ENCODE measurements at places on chromosomes 7 and 10.

- no peak for DNase-seq
Measured at GRCh38 chr10:101218351-101219138, 10.7 kb downstream of the LBX1 start.

- DNase-seq: peak; percentile 36
Measured at GRCh38 chr10:104246976-104247375, 7.7 kb upstream of the GSTO1 start.

DNA sequence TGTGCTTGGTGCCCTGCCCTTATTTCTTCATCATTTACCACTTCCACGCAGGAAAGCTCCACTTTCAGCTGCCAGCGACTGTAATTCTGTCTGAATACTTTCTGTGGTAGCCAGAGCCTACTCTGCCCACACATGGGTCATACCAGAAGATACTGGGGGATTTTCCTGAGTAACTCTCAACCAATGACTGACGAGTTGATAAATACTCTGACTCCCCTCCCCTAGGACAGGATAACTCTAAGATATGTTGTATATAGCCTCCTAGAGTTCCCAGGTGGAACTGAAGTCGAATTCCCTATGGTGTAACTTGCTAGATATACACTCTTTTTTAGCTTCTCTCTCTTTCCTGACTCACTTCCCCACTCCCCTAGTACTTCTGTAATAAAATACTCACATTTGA, 29.8 kb downstream of the SEM1 start:
- no peak for DNase-seq

DNA sequence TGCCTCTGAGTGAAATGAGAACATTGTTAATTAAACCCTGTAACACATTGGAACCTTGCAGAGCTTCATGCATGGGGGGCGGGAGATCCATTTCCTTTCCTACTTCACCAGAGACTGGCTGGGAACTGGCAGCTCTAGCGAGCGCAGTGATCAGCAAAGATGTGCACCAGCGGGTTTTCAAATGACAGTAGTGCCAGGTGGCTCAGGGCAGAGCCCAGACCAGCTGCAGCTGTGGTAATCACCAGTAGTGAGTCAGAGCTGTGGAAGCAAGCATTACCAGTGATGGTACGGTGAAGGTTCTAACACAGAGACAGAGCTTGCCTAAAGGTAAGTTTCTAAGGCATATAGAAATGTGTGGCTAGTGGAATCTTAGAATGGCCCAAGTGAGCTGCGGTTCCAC, 1009.7 kb upstream of the CELF2 start:
- DNase-seq: no peak

DNA sequence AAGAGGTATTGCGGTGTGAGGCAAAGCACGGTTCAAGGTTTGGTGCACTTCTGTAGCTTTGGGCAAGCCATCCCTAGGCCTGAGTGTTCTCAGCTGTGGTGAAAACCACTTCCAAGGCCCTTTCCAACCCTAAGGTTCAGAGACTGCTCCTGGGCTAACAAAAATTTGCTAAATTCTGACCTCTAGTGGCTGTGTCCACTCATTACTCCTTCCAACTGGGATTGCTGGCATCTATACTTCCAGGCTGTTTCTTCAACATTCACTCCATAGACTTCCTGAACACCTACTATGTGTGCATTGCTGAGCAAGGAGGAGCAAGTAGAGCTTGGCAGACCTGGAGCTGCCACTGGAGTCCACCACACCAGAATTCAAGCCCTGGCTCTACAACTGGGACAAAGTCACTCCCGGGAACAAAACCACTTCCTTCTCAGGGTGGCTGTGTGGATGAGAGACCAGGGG, 29.3 kb upstream of the SH3PXD2A start:
- peak; percentile 43 for DNase-seq

- no peak for DNase-seq
Measured at GRCh38 chr10:78474743-78475142, 441.1 kb downstream of the RPS24 start.

GRCh38 chr10:1557081-1557480, 180.2 kb downstream of the ADARB2 start:
- no peak for DNase-seq

GRCh38 chr10:69428165-69428564, 11.4 kb upstream of the TACR2 start:
- DNase-seq: no peak

DNA sequence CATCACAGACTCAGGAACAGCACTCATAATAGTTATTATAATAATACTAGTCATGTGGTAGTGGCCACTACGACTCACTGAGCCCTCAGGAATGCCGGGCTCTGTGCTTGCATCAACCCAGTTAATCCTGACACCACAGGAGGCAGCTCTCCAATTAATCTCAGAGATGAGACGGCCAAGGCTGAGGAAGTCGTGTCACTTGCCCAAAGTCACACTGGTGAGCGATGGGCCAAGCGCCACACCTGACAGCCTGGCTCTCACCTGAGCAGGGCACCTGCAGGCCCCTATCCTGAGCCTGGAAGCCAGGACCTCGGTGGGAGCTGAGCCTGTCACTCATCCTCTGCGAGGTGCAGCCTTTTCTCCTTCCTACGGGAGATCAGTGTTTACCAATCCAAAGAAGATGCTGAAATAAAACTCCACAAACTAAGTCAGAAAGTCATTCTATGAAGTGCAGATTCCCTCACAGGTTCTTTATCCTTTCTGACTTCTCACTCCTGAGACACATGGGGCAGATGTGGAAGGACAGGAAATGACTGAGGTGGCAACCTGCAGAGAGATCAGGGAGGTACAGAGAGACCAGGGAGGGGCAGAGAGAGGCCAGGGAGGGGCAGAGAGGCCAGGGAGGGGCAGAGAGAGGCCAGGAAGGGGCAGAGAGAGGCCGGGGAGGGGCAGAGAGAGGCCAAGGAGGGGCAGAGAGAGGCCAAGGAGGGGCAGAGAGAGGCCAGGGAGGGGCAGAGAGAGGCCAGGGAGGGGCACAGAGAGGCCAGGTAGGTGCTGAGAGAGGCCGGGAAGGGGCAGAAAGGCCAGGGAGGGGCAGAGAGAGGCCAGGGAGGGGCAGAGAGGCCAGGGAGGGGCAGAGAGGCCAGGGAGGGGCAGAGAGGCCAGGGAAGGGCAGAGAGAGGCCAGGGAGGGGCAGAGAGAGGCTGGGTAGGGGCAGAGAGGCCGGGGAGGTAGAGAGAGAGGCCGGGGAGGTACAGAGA, 38.5 kb downstream of the VIPR2 start:
- no peak for DNase-seq

GRCh38 chr7:116209561-116210070, 723 bp upstream of the TES start:
- DNase-seq: no peak

GRCh38 chr10:99768556-99768955, 13.9 kb upstream of the ABCC2 start:
- DNase-seq: no peak

DNA sequence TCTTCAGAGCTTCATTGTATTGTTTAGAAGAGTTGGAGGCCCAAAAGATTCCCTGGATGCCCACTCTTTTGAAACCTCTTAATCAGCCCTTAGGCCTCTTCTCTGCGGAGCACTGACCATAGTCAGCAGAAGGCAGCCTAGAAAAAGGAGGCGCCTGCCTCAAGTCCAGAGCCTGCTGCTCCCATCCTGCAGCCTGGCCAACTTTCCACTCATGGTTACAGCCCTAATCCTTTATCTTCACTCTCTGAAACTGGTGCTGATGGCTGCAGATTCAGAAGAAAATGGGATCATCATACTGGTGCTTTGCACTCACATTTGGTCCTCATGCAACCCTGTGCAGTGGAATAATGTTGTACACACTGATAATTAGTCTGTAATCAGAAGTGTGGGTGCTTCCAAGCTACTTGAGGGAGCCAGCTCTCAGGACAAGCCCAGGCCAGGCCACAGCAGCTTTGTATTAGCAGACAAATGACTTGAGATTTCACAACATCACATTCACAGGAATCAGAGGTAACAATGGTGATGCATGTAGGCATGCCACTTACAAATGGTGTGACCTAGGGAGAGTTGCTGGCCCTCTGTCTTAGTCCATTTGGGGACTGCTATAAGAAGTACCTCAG, 272.9 kb downstream of the GALNT17 start:
- DNase-seq: no peak

DNA sequence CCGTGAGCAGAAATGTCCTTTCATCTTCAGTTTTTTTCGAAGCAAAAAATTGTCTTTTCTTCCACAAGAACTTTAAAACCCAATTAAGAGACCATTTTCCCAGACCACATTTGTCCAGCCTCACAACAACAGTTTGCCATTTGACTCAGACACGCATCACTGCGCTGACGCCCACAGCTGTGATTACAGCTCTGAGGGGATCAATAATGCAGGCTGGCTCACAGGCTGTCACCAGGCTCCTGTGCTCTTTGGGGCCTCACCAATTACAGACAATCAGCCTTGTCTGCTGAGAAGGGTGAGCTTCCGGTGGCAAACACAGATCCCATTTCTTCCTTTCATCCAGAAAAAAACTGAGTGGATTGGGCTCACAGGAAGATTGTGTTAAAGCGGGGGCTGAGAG, 33.3 kb downstream of the DDC start:
- no peak for DNase-seq

GRCh38 chr10:90741926-90742565, 115.8 kb downstream of the HTR7 start:
- peak; percentile 67 for DNase-seq

GRCh38 chr10:31953080-31953479, 24.4 kb upstream of the ARHGAP12 start:
- DNase-seq: no peak

- no peak for DNase-seq
Measured at GRCh38 chr7:153567426-153567825, 484.8 kb upstream of the DPP6 start.

DNA sequence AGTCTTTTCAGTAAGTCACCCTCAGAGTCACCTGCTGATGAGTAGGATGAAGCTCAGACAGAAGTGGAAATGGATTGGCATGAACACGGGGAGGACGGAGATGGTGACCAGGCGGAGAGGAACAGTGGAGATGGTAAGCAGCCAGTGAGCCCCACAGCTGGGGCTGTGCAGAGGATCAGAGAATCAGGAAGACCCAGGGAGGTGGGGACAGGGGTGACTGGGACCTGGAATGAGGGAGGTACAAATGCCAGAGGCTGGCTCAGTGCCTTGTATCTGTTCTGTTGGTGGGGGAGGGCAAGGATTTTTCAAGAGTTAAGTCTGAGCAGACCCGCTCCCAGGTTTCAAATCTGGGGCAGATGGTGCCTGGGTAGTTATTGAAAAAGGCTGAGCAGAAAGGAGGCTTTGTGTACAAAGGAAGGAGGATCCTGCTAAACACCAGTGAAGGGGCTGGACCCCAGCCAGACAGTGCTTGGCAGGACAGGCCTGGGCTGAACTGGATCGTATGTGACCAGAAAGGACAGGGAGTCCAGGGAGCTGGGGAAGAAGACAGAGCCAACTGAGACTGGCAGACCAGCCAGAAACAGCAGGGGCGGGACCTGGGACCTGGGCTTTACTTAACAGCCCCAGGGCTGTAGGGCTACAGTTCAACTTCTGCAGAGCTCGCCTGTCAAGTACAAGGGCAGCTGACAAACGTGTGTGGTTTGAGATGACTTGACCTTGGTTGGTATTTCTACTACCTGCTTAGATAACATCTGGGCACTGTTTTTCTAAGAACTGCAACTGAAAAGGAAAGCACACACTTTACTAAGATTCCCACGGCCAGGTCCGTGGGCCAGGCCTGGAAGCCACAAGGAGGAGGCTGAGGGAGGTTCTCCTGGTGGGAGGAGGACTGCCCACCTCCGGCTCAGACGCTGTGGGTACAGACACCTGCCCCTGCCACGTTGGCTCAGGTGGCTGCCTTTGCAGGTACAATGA, 13.2 kb upstream of the FRMPD2 start:
- DNase-seq: no peak

GRCh38 chr10:123558651-123559050, 107.5 kb upstream of the GPR26 start:
- no peak for DNase-seq

DNA sequence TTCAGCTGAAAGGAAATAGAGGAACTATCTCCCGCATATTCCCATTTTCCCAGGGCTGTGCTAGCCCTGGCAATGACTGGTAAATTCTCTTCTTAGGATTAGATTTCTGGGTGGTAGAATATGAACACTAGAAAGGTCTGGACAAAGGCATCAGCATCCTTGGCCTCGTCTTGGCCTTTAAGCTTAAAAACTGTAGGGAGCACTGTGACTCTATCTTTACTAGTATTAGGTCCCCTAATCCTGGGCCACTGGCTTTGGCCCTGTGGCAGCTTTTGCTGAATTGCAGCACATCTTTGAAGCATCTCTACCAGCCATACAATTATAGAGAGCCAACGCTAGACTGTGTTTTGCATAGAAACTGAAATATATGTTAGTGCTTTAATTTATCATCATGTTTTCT, 41.5 kb upstream of the EBLN1 start:
- DNase-seq: no peak

GRCh38 chr7:97844036-97844435, 28.2 kb downstream of the ASNS start:
- no peak for DNase-seq

- DNase-seq: no peak
Measured at GRCh38 chr7:45651540-45651939, 77.4 kb downstream of the ADCY1 start.

DNA sequence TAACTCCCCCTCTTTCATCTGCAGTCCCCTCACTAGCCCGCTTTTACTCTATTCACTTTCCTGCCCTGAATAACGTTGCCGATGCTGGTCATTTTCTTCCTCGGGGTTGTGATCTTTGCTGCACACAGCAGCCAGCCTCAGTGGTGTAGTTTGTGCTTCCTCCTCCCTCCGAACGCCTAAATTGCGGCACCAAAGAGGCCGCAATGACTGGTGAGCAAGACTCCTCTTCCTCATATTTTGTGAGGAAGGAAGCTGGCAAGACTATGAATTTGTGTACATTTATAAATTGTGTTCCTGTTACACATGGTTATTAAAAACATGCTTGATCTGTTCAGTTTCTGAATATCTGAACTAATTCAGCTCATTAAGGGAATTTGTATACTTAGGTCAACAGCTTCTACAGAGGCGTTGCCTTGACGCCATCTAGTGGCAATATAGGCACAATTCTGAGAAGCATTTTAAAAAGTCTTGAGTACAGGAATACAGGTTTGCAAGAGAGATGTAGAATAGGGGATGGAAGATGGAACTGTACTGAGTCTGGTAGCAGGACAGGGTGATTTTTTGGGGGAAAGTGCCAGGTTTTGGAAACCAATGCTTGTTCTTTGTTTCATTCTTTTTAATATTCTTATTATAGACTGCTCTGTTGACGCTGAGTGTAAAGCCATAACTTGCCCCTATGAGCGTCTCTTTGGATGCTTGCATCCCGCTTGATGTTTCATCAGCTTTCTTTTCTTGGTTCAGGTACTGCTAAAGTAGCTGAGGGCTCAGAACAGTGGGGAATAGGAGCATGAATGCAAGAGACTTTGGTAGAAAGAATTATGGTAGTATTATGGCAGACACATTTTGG, 4.1 kb upstream of the TAS2R5 start:
- peak; percentile 13 for DNase-seq

- DNase-seq: peak; percentile 88
Measured at GRCh38 chr7:2019711-2020511, 212.8 kb downstream of the MAD1L1 start.
